AG08395 (cell line): ENCODE measurements at places on chromosomes 11 and 22.

- no peak for DNase-seq
These were observed 4.6 kb upstream of the BIRC3 start for GRCh38 chr11:102312667-102313066.

DNA sequence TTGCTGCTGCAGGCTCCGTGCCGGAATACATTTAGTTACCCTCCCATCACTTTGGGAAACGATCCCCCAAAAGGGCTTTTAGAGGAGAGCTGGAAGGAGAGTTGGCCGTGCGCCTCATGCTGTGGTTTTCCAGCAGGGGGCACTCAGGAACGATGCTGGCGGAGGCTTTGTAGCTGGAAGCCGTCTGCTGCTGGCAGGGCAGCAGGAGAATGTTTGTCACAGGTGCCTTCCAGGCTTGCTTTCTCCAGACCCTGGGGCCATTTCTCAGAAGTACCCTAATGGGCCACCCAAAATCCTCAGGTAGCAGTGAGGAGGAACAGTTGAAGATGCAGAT lies 30.0 kb upstream of the CABP7 start:
- peak; percentile 65 for DNase-seq

DNA sequence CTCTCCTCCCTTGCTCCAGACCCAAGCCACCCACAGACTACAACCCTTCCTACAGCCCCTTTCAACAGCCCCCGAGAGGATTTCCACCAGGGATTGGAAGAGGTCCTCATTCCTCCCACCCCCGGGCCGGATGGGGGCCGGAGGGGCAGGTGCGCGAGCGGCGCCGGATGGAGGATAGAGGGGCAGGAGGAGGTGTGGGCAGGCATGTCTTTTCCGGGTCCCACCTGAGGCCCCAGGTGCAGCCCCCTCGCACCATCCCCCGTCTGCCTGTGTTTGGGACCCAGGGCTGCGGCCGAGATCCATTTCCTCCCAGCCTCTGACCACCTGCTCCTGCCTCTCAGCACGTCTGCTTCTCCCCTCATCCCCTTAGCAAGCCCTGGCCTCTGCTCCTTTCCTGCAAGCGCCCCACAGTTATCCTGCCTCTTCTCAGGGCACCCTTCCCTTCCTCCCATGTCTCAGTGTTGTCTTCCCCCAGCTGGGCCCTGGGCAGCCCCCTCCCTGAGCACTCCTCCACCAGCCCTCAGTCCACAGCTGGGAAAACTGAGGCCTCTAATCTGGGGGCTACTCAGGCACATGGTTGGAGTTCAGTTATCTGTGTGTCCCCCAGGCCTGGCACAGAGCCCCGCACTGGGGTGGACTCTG lies 19.3 kb upstream of the CBX7 start:
- DNase-seq: no peak

GRCh38 chr22:37169947-37170688 lies 17.9 kb downstream of the C1QTNF6 start:
- no peak for DNase-seq

GRCh38 chr11:121415856-121416255 lies 36.3 kb upstream of the SORL1 start:
- no peak for DNase-seq

GRCh38 chr11:108944471-108945178 lies 279.8 kb downstream of the DDX10 start:
- no peak for DNase-seq

DNA sequence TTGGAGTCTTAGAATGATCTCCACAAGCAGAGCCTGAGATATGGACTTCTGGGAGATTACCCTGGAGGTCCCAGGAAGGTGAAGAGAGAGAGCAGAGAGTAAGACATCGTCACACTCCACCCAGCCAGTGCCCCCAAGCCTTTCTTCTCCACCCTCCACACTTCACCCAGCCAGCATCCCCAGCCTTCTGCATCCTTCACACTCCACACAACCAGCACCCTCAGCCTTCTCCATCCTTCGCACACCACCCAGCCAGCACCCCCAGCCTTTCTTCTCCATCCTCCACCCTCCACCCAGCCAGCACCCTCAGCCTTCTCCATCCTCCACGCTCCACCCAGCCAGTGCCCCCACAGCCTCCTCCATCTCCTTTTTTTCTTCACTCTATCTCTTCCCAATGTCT lies 603.9 kb upstream of the B3GAT1 start:
- no peak for DNase-seq

- DNase-seq: peak; percentile 81
These were observed 98.6 kb downstream of the CEP164 start for GRCh38 chr11:117426297-117426685.

- no peak for DNase-seq
These were observed 42.9 kb downstream of the MICAL3 start for GRCh38 chr22:17981497-17981896.

- no peak for DNase-seq
These were observed 11.4 kb upstream of the MICAL3 start for GRCh38 chr22:18035751-18036150.

GRCh38 chr11:124890683-124891372 lies 6.8 kb downstream of the ROBO4 start:
- no peak for DNase-seq

- DNase-seq: no peak
These were observed 51.8 kb upstream of the LMO1 start for GRCh38 chr11:8315463-8315862.

GRCh38 chr22:37119872-37120271 lies 10.4 kb upstream of the TMPRSS6 start:
- no peak for DNase-seq

- no peak for DNase-seq
These were observed 33.5 kb upstream of the RTL6 start for GRCh38 chr22:44531487-44531886.

DNA sequence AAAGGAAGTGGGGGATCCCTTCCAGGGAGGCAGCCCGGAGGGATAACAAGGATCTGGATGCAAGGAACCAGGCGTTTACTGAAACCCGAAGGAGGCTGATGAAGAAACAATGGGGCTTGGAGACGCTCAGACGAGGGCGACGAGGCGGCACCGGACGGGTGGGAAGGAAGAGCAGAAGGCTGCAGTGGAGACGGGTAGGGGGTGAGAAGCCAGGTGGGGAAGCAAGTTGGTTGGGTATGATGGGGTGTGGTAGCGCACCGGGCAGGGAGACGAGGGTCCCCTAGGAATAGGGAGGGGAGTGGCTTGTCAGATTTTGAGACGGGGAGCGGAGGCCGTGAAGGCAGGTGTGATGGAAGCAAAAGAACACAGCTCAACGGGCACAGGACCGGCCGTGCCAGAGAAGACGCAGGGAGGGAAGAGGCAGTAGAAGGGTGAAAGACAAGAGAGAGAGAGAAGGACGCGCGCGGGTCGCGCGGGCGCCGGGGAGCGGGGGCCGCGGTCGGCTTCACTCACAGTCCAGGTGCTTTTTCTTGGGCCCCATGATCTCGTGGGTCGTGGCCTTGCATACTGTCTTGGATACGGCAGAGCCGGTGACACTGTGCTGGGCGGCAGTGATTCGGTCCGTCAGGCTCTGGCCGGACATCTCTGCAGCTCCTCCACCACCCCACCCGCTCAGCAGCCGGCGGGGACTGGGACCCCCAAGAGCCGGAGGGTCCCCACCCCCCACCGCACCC lies 579 bp downstream of the PICALM start:
- no peak for DNase-seq

- no peak for DNase-seq
These were observed 203.7 kb downstream of the GRIK4 start for GRCh38 chr11:120715239-120715638.

DNA sequence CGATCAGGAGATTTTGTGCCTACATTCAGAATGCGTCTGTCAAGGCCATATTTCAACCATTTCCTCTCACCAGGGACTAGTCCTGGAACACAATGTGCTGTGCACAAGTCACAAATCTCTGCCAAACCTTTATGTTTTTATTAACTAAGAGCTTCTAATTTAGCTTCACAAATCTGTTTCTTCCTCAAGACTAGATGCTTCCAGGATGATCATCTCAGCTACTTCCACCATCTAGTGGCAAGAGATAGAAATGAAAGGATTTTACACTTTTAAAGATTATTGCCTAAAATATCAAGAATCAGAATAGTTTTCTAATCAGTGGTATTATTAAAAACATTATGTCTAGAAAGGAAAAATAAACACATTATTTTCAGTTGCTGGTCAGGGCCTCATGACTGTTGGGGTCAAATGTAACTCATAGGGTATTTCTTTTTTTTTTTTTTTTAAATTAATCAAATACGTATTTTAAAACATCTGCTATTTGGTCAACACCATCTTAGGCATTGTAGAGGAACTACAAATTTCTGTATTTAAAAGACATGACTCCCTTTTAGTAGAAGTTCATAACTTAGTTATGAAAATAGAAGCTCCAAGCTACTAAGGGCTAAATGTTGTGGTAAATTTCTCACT lies 1102.6 kb downstream of the DLG2 start:
- DNase-seq: peak; percentile 44

DNA sequence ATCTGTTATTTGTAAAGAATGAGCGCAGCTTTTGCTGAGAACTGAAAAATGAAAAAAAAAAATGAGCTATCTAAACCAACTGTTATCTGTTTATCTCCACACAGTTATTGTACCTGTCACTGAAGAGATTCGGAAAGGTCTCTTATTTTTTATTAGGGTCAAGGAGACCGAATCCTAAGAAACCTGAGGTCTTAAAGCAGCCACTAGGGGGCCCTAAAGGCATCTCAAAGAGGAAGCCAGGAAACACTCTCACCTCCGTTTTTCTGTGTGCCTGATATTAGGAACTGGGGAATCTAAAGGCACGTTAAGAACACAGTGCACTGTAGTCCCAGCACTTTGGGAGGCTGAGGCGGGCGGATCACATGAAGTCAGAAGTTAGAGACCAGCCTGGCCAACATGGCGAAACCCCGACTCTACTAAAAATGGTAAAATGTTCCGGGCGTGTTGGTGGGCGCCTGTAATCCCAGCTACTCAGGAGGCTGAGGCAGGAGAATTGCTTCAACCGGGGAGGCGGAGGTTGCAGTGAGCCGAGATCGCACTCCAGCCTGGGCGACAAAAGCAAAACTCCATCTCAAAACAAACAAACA lies 3.5 kb upstream of the LARGE1 start:
- DNase-seq: peak; percentile 57

DNA sequence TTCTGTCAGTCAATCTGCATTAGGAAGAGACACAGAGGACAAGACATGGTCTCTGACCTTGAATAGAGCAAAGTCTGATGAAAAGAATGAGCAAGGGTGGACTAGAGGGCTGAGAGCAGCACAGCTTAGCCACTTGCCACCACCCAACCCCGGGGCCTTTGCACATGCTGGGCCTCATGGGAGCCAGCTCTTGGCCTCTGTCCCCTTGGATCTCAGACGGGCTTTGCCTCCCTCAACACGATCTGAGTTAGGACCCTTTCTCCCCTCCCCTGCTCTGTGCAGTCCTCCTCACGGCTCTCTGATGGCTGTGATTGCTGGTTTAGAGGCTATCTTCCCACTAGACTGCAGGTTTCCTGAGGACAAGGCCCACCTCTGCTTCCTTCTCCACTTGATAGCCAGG lies 131.6 kb upstream of the B3GAT1 start:
- DNase-seq: no peak

DNA sequence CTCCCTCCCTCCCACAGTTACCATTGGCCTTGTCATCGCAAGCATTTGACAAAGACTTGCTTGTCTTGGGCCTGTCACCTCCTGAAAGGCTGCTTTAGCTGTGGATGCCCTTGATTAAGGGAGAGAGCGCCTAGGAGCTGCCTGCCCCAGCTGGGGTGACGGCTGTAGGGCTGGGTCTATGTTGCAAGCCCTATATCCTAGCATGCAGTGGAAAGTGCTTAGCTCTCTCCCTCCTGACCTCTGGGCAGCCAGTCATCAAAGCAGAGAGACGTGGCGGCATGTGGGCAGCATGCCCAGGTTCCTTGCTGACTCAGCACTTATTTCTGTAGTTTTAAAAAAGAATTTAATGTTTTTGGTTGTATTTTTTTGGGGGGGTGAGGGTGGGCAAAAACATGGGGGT lies 75.9 kb downstream of the BARX2 start:
- DNase-seq: no peak

DNA sequence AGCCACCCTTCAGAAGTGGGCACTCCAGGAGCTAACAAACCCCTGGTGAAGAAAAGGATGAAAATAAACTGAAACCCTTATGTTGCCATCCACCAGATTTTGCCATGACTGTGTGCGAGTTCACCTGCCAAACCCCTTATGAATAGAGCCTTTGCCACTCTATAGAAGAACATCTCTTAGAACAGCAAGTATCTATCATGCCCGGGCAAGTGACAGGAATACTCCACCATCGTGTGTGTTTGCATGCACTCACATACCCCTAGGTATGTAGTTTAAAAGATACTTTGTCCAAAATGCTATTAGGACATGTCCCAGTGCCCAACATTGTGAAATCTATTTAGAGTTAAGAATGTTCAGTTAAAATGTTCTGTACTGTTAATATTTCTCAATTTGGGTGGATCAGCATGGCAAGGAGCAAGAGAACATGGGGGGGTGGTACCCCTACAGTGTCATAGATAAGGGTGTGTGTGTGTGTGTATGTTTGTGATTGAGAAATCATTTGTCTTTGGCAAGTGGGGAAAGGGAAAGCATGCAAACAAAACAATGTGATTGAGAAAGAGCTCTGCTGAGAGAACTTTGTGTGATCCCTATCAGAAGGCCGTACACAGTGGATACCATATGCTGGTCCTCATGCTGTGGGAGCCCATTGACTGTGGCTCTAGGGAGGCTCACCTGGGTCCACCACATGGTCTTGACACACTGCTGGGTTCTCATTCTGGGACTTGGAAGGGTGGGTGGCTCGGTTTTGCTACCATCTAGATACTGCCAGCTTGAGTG lies 94.9 kb downstream of the ZBTB16 start:
- no peak for DNase-seq

- DNase-seq: peak; percentile 53
These were observed 9.4 kb downstream of the CCDC188 start for GRCh38 chr22:20141186-20142077.

DNA sequence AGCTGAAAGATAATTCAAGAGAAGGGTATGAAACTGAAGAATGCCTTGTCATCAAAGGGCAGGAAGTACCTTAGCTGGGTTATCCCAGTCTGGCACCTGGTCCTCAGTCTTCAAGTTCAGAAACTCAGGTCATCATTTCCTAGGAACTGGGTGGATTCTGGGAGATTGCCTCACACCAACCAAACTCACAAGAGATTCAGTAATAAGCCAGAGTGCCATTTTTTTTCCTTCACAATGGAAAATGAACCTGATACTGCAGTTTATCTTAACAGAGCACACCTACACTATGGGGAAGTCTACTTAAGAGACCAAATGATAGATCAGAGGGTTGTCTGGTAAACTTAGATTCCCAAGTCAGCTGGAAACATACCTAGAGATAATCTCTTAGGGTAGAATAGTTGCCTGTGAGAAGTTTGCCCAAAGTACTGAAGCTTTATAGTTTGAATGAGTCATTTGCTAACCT lies 3.8 kb upstream of the BUD13 start:
- DNase-seq: no peak
